Fibroblast of gingiva (primary cell): ENCODE measurements at places on chromosomes 4 and X.
A peak's percentile ranks its signal among the peaks of the same experiment; 100 is the strongest.

GRCh38 chrX:107823456-107823855 is 2.2 kb upstream of the MID2 start:
- peak; percentile 83 for DNase-seq

- DNase-seq = no peak
These were observed 37.0 kb downstream of the ZFP42 start for GRCh38 chr4:188032583-188032982.

GRCh38 chrX:120514236-120514635 is 45.1 kb upstream of the LAMP2 start:
- peak; percentile 11 for DNase-seq

GRCh38 chr4:16573739-16574138 is 324.7 kb downstream of the LDB2 start:
- peak; percentile 80 for DNase-seq

- DNase-seq = no peak
These were observed 8.4 kb upstream of the AMOT start for GRCh38 chrX:112849016-112849415.

GRCh38 chr4:7344636-7345155 is 90.0 kb downstream of the PSAPL1 start:
- no peak for DNase-seq

GRCh38 chr4:98686043-98686707 is 27.8 kb upstream of the TSPAN5 start:
- no peak for DNase-seq
